Cerebellar cortex (tissue), 1 donor: ENCODE measurements at places on chromosomes 12 and 14.

GRCh38 chr12:6603095-6603567 is 4.0 kb downstream of the CHD4 start:
- DNase-seq = no peak

DNA sequence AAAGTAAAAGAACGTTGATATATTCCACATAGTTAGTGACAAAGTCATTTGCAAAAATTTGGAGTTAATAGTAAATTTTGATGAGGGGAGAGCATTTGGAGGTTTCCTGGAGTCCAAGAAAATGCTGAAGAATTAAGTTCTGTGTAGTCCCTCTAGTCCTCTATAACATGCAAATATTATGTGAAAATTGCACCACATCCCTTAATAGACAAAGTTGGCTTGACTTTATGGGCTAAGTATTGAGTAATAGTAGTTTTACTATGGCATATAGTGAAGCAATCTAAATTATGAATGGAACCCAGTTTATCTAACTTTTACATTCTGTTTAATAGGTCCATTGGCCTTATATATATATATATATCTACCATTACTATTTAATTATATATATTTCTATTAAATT is 66.4 kb upstream of the DCN start:
- DNase-seq = no peak

DNA sequence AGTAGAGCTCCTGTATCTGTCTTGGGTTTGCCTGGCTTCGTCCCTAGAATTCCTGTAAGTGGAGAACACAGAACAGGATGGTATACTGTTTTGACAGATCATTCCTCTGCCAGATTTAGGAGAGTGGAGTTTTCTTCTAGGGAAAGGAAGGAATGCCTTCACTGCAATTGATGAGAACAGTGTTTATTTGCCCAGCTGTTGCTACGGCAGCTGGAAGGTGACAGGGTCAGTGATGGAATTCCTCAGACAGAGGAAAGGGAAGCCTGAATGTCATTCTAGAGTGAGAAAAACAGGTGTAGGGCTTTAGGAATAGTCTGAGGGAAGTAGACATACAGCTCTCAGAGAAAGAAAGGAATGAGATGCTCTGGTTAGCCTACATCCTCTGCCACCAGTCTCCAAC is 11.7 kb downstream of the CSRNP2 start:
- no peak for DNase-seq

GRCh38 chr14:70955543-70956480 is 48.6 kb downstream of the PCNX1 start:
- peak; percentile 31 for DNase-seq

DNA sequence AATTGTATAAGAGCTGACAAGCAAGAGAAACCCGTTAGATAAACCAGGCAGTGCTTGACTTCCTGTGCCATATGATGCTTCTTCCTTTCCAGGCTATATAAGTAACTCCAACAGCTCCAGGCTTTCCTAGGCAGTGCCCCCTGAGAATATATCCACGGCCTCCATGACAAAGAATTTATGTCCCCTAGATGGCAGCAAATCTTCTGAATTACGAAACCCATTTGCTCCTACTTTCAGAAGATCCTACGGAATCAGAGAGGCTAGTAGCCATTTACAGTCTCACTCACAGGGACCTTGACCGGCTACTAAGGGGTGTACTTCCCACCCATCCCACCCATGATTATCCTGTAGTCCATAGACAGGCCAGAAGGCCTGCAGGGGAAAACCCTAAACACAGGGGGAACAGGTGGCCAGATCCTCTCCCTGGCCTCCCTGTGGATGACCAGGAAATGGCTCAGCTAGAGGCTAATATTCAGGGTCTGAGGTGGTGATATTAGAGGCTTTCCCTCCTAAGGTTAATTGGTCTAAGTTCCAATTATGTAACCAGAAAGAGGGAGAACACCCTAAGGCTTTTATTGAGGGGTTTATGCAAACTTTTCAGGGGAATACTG is 77.2 kb upstream of the DCD start:
- peak; percentile 7 for DNase-seq

- no peak for DNase-seq
Observed at GRCh38 chr12:6215932-6216494, 15.8 kb downstream of the CD9 start.

- DNase-seq = no peak
Observed at GRCh38 chr12:114141921-114142564, 175.9 kb upstream of the RBM19 start.

DNA sequence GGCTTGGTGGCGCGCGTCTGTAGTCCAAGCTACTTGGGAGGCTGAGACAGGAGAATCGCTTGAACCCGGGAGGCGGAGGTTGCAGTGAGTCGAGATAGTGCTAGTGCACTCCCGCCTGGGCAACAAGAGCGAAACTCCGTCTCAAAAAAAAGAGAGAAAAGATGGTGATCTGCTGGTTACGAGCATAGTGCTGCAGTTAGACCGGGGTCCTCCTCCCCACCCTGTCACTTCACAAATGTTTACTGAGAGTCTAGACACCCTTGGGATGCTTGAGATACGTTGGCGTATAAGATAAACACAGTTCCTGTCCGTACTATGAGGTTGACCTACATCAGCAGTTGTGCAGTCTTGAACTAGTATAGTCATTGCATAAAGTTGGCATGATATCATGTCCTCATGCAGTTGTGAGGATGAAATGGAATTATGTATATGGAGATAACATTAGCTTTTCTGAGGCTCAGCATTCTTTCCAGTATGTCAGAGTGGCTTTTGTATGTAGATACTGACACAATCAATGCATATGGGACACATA is 787 bp downstream of the ACAD10 start:
- DNase-seq = no peak

- no peak for DNase-seq
Observed at GRCh38 chr12:121505513-121505912, 75.3 kb downstream of the KDM2B start.

- no peak for DNase-seq
Observed at GRCh38 chr14:80291101-80291500, 79.8 kb upstream of the DIO2 start.

GRCh38 chr12:78712834-78713481 is 151.6 kb upstream of the SYT1 start:
- no peak for DNase-seq

DNA sequence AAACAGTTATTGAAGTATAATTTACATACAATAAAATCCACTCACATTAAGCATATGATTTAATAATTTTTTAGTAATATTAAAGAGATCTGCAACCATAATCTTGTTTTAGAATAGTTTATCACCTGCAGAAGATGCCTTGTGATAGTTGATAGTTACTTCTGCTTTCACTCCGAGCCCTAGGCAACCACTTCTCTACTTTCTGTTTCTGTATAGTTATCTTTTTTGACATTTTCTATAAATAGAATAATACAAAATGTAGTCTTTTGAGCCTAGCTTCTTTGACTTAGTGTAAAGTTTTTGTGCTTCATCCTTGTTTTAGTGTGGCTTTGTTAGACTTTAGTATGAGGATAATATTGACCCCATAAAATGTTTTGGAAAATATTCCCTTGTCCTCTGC is 111.0 kb downstream of the MNAT1 start:
- DNase-seq = no peak

- DNase-seq = no peak
Observed at GRCh38 chr14:96189281-96189711, 15.3 kb upstream of the BDKRB2 start.

GRCh38 chr12:44511289-44511688 is 364.8 kb downstream of the NELL2 start:
- no peak for DNase-seq

- DNase-seq = no peak
Observed at GRCh38 chr12:10170216-10170615, 1.7 kb downstream of the OLR1 start.

- DNase-seq = peak; percentile 35
Observed at GRCh38 chr14:39015360-39015961, 87.6 kb downstream of the SEC23A start.

- DNase-seq = no peak
Observed at GRCh38 chr12:57822392-57823130, 4.0 kb upstream of the AVIL start.

DNA sequence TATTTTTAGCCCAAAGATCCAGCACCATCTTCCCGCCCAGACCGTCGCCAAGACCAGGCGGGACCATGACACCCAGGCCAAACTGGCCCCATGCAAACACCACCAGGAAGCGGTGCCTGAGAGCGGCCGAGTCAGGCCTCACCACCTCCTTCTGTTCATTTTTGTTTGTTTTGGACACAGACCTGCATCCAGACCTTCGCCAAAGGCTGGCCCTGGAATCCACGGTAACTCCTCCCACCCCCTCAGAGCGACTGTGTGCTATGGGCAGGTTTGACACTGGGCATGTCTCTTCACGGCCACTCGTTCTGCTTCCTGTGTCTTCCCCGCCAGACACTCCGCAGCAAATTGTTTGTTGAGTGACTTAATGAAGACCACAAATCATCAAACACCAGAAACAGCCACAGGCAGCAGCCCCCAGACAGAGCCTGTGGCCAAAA is 47.1 kb downstream of the NCOR2 start:
- DNase-seq = peak; percentile 82

- peak; percentile 78 for DNase-seq
Observed at GRCh38 chr12:40903040-40903439, 210.8 kb downstream of the CNTN1 start.

DNA sequence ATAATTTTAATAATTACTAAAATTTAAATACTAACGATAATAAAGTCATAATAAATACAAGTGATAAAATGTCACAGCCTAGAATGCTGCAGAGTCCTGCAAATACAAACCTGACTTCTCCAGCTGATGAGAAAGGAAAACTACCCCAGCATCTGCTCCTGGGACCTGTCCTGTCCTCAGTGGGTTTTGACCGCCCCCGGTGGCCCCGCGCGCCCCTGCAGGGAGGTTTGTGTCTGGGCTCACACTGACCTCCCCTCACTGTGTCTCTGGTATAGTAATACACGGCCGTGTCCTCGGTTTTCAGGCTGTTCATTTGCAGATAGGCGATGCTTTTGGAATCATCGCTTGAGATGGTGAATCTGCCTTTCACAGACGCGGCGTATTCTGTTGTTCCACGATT is 1139.4 kb downstream of the TMEM121 start:
- no peak for DNase-seq

DNA sequence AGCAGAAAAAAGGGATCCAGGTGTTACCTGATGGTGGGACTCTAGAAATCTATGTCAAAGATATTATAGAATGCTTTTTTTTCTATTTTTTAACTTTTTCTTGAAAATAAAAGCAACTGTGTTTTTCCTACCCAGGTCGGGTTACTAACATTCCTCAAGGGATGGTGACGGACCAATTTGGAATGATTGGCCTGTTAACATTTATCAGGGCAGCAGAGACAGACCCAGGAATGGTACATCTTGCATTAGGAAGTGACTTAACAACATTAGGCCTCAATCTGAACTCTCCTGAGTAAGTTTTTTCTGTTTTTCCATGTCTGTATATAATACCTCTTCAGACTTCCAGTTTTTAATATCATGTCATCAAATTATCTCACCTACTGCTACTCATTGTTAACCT is 27.6 kb upstream of the KCNMB4 start:
- no peak for DNase-seq

DNA sequence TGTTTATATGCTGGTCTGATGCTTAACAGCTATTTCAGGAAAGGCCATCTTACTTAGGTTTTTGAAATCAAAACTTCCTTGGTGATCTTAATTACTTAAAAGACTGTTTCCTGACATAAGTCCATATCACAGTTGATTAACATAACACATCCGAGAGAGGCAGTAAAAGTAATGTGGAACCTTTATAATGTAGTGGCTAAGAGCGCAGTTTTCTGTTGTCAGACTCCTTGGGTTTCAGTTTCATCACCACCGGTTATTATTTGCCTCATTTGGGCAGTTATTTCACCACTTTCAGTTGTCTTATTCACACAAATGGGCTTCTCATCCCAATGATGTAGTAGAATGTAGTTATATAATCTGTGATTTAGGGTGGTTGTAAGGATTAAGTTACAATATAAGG is 30.9 kb downstream of the TBC1D15 start:
- DNase-seq = no peak

- DNase-seq = no peak
Observed at GRCh38 chr12:85394809-85395208, 114.8 kb downstream of the ALX1 start.

GRCh38 chr12:12926571-12927071 is 25.3 kb downstream of the GPRC5D start:
- DNase-seq = no peak

GRCh38 chr12:132501204-132501940 is 11.4 kb downstream of the FBRSL1 start:
- no peak for DNase-seq

- no peak for DNase-seq
Observed at GRCh38 chr14:69226736-69227135, 33.2 kb upstream of the GALNT16 start.

DNA sequence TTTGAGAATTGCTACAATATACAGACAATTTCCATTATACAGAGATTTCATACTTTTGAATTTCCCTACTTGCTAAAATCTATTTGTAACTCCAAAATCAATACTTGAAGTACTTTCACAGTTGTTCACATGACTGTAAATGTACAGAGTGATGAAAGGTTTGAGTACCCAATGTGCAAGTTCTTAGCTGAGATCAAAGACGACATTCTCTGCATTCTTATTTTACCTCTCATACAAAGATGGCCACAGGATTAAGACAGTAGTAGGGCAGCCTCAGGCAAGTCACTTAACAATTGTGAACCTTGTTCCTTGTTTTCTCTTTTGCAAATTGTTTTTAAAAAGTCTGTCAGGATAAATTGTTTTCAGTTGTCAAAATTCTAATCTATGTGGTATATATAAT is 255.9 kb upstream of the KITLG start:
- no peak for DNase-seq

- no peak for DNase-seq
Observed at GRCh38 chr12:102202556-102202955, 4.9 kb upstream of the PMCH start.

DNA sequence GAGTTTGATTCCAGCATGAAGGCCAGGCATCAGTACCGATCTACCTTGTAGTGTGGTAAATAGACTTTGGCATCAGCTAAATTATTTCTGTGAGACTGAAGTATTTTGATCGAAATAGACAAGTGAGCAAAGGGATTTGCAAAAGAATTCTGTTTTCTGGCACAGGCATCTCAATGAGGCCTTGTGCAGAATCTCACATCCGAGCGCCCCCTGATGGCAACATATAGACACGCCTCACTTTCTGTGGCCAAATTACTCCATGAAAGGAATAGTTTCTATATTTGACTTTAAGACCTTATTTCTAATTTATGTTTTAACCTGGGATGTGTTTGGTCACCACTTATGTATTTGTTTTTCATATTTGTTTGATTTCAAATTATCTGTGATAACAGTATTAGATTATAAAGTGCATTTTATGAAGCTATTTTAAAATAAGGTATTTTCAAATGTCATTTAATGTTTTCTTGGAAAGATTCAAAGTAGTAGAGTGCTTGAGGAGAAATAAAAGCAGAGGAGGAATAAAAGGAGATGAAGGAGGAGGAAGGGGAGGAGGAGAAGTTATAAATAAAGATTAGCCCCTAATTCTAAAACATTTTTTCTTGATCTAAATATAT is 731.9 kb downstream of the NRXN3 start:
- DNase-seq = peak; percentile 33

DNA sequence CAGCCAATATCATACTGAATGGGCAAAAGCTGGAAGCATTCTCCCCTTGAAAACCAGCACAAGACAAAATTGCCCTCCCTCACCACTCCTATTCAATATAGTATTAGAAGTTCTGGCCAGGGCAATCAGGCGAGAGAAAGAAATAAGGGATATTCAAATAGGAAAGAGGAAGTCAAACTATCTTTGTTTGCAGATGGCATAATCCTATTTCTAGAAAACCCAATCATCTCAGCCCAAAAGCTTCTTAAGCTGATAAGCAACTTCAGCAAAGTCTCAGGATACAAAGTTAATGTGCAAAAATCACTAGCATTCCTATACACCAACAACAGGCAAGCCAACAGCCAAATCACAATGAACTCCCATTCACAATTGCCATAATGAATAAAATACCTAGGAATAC is 21.0 kb upstream of the ANP32D start:
- no peak for DNase-seq
